Lung (tissue), 17 donors: ENCODE measurements at places on chromosomes 13 and 19. TPM values are rescaled to one million over a fixed set of nuclear protein-coding genes. Genes with fewer than 3 reads are reported as not detected.

The ZNF835 gene
- 1.2 TPM for polyA plus RNA-seq

The TRPC4 gene
- 0.98 TPM for polyA plus RNA-seq

The SLC7A10 gene
- polyA plus RNA-seq = 0.02 TPM

The NALCN gene
- 0.11 TPM for polyA plus RNA-seq

The NPAS1 gene
- 1.2 TPM for polyA plus RNA-seq

The PEAK3 gene
- 7.4 TPM for polyA plus RNA-seq

The GFY gene
- polyA plus RNA-seq = not detected

The ATP4A gene
- 0.01 TPM for polyA plus RNA-seq

The ZNF8 gene
- polyA plus RNA-seq = 1.2 TPM

The TMEM238 gene
- polyA plus RNA-seq = 0.76 TPM
